Fibroblast of pulmonary artery (primary cell): ENCODE measurements at places on chromosomes 5 and 9.
A peak's percentile ranks its signal among the peaks of the same experiment; 100 is the strongest.

DNA sequence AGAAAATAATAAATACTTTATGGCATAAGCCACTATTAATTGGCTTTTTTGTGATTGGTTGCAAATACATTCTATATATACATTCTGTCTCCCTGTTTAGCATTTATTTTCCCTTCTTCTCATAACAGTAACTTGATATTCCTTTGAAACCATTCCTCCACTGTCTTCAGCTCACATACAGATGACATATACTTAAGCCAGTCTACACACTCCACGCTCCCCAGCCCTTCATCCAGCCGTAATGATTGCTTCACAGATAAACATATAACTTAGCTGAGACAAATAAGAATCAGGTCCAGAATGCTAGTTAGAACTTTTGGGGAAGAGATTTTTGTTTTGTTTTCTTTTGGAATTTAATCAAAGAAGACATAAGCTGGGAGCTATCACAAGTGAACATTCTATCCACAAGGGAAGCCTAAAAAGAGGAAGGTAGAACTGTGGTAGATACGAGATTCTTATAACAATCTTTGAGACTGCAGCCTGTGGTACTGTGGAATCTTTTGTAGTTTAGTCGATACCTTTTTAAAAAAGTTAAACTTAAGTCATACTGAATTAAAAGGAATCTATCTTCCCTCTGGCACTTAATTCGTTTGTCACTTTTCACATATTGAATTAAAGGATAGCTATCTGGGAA is 365.1 kb upstream of the PRR16 start:
- no peak for DNase-seq

DNA sequence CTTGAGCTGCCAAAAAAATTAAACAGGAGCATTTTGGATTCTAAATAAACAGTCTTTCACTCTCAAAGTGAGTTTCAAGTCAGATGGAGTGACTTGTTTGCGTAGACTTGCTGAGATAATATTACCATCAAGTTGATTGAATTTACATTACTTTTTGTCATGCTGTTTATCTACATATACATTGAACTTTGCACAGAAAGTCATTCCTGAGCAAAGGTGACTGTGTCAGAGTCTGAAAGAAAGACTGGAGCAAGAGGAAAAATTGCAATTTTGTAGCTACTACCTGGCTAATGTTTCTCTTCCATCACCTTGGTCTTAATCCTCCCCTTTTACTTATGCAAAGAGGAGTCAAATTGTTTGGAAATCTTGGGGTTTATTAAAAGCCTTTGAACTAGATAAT is 179.4 kb downstream of the PTTG1 start:
- no peak for DNase-seq

DNA sequence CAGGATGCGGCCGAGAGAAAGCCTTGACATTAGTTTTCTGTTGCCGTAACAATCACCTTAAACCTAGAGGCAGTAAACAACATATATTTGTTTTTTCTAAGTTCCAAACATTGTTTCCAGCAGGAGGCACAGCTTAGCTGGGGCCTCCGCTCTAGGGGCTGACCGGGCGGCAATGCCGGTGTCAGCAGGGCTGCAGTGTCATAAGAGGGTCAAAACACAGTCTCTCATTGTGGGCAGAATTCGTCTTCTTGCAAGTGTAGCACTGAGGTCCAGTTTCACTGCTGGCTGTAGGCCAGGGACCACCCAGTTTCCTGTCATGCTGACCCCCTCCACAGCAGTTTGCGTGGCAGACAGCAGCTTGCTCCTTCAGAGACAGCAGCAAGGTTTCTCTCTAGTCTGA is 186.2 kb downstream of the PJA2 start:
- no peak for DNase-seq

DNA sequence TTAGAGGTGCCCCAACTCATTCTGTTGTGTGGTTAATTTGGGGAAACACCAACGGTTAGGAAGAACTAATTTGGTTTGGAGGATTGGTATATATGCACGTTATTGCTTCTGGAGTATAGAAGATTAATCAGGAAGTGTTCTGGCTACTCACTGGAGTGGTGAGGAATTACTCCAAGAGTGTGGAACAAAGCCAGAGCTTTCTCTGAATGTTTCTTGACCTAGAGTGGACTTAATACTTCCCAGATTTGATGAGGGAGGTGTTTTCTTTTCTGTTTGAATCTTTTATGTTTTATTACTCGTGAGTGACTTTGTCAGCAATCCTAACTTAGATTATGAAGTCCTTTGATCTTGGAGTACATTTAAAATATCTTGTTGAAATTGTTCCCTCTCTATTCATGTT is 163.7 kb downstream of the MAN2A1 start:
- no peak for DNase-seq

GRCh38 chr9:69331444-69331843 is 6.4 kb downstream of the ENTREP1 start:
- DNase-seq: no peak

DNA sequence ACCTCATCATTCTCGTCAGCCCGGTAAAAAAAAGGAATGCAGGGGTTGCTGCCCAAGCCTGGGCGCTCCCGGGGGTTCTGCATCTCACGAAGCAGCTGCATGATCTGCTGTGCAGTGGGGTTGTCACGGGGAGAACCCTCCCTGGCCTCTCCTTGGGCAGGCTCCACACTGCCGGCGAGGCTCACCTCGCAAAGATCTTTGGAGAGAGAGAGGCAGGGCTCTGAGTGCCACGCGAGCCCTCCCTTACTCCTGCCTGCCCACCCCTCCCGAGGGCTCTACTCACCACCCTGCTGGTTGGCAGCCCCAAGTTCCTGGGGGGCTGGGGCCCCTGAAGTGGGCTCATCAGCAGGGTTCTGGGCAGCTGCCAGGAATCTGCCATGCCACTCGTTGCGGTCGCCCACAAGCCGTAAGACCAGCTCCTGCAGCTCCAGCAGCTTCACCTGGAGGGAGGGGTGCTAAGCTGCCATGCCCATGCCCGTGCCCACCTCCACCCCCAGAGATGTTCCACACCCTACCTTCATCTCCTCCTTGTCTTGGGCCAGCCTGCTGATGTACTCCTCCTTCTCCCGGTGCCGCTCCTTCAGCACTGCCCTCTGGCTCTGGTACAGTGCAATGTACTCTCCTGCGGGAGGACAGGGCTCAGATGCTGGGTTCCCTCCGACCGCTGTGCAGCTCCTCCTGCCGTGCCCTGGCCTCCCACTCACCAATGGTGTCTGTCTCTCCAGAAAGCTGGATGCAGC is 18.6 kb downstream of the GOLGA2 start:
- DNase-seq: no peak

GRCh38 chr5:123659495-123659894 is 147.5 kb downstream of the CSNK1G3 start:
- DNase-seq: peak; percentile 9

- DNase-seq: no peak
These were observed 180.3 kb upstream of the GHR start for GRCh38 chr5:42242881-42243485.

- peak; percentile 18 for DNase-seq
These were observed 10.7 kb downstream of the LYSMD3 start for GRCh38 chr5:90518661-90519060.

- DNase-seq: no peak
These were observed 345.4 kb upstream of the MEF2C start for GRCh38 chr5:89228355-89228754.

- no peak for DNase-seq
These were observed 91.1 kb upstream of the SHISAL2B start for GRCh38 chr5:64599226-64599625.

DNA sequence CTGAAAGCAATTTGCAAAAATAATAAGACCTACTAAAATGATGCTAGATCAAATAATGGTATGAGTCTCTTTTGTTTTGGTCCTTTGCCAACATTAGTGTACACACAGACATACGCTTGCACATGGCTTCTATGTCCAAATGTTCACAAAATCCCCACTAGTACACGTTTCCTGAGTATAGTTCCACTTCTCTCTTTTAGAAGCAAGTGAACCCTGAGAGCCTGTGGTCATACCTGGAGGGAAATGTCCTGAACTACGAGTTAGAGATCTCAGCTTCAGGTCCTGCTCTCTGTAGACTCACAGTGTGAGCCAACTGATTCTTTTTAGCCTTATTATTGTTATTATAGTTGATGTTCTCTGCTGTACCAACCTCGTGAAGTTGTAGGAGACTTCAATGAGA is 47.3 kb upstream of the ACTBL2 start:
- no peak for DNase-seq

DNA sequence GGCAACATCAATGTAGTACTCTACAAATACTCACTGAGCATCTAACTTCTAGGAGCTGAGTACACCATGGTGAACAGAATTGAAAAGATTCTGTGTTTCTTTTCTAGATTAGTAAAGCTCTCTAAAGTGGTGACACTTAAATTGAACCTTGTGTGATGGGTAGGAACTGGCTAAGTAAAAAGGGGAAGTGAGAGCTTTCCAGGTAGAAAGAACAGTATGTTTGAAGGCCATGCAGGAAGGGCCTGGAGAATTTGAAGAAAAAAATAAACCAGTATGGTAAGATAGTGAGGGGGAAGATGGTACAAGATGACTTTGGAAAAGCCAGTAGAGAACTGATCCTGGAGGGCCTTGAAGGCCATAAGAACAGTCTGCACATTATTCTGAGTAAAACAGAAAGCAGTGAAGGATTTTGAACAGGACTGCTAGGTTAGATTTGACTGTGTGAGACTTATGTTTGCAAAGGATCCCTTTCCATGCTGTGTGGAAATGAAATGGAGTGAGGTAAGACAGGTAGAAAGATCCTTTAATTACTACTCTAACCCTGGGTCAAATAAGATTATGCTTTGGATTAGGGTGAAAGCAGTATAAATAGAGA is 46.7 kb upstream of the UBQLN1 start:
- no peak for DNase-seq

DNA sequence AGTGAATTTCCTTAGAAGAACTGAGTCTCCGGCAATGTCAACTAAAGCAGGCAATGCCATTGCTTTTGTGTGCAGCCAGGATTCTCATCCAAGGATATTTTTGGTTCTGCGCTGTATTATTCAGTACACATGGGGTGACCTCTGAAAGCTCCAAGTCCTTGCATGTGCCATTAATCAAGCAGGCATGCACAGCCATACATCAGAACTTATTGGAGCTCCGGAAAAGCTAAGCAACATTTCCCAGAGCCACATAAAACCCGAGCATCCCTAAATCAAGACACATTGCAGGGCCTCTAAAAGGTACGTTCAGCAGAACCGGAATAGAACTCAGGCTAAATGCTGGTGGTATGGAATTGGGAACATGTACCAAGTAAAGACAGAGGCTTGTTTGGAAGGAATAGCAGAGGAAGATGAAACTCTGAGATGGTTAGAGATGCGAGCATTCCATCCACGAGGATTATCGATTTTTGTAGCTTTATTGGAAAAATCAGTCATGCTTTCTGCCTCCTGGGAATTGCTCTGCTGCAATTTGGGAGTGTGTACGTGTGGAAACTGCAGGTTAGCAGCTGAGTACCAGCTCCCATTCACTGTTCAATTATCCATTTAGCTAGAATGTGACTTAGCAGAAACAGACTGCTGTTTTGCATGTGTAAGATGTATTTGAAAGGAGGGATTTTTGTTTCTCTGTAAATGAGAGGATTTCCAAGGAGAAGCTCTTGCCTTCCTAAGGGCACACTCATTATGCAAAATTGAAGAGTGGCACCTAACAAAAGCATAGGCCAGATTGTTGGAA is 143.7 kb upstream of the WWC1 start:
- DNase-seq: no peak

GRCh38 chr5:139745800-139746690 is 49.6 kb upstream of the PSD2 start:
- DNase-seq: peak; percentile 71

GRCh38 chr9:114282926-114283325 is 40.0 kb upstream of the ORM1 start:
- peak; percentile 68 for DNase-seq

DNA sequence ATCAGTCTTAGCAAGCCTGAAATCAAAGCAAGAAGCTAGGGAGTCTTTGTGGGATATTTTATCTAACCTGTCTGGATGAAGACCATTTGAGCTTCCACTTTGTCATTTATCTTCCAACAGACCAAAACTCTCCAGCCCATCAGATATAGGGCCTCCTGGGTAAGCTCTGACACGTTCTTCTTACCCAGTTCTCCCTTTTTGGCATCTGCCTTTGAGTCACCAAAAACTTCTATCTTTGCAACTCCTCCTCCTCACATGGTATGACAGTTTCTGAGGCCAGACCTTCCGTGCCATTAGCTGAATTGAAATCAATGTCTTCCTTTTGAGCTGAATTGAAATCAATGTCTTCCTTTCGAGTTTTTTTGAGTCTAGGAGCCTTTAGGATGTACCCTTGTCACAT is 156.6 kb upstream of the SPRY4 start:
- no peak for DNase-seq

DNA sequence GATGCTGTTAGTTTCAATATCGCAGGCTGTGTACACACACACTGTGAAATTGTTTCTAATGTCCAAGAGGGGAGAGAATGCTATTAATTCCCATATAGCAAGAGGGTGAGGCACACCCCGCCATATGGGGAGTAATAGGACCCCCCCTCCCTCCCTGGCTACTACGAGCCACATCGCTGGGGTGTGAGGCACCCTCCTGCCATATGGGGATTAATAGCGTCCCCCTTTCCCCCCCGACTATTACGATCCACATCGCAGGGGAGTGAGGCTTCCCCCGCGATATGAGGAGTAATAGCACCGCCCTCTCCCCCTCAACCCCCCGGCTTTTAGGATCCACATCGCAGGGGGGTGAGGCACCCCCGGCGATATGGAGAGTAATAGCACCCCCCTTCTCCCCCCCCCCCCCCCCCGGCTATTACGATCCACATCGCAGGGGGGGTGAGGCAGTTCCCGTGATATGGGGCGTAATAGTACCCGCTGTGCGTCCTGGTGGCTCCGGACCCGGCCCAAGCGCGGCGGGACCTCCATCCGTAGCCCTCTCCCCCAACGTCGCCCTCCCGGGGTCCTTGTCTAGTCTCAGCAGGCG is 494 bp upstream of the STK32A start:
- no peak for DNase-seq

DNA sequence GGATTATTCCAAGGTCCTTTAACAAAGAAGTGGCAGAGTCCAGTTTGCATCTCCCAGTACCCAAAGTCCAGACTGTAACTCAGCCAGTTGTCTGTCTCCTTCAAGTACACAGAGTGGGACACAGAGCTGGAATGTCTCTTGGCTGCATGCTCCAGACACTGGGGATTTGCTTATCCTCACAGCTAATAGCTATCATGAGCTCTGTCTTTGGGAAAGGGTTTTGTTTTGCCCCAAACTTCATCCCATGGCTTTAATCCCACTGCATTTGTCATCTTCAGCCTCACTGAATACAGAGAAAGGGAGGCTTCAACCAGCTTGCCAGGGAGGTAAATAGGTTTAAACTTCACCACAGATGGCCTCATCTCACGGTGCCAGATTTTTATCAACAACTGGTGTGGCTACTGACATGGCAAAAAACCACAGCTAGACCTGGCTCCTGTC is 412.2 kb upstream of the SLC24A2 start:
- no peak for DNase-seq
